ENCODE measurements at places on chromosomes 6 and 20. TPM values are rescaled to one million over a fixed set of nuclear protein-coding genes. Genes with fewer than 3 reads are reported as not detected.

Gene HLA-DPA1
- total RNA-seq = 69.6 TPM

Gene FAXC
- 0.32 TPM for total RNA-seq

Gene SIRPD
- total RNA-seq = 0.43 TPM

Gene LY6G6C
- total RNA-seq = not detected

Gene KCNK16
- not detected for total RNA-seq

Gene NOX3
- not detected for total RNA-seq

Gene WFDC5
- not detected for total RNA-seq

Gene CLVS2
- total RNA-seq = 0.08 TPM

Gene OR5V1
- total RNA-seq = not detected

Gene SSTR4
- total RNA-seq = not detected

DNA sequence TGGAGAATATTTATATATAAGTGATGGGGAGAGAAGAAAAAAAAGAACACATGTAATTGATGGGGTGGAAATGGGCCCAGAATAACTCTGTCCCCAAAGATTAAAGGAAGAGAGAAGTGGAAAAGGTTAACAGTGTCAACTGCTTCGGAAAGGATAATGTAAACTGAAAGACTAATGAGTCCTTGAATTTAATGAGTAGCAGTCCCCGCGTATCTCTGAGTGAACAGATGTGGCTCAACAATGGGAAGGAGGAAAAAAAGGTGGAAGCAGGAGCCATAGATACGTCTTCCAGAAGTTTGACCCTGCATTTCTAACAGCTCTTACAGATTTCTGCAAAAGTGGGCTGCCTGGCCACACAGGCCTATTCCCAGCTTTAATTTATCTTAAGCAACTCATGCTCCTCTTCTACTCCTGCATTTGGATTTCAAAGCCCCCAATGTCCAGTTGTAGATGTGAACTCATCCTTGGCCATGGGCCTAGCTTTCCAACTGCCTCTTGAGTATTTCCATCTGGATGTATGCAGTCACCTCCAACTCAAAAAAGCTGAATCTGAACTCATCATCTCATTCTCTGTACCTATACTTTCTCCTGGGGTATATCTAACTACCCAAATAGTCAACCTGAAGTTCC lies 61.3 kb downstream of the DST start:
- no peaks in the 10 kb centered on the region for H3K27me3 ChIP-seq
- no peak overlapping the region for H3K27ac ChIP-seq
- H3K36me3 ChIP-seq = no peaks in the 10 kb centered on the region
- DNase-seq = no peak
- H3K4me3 ChIP-seq = no peak overlapping the region

DNA sequence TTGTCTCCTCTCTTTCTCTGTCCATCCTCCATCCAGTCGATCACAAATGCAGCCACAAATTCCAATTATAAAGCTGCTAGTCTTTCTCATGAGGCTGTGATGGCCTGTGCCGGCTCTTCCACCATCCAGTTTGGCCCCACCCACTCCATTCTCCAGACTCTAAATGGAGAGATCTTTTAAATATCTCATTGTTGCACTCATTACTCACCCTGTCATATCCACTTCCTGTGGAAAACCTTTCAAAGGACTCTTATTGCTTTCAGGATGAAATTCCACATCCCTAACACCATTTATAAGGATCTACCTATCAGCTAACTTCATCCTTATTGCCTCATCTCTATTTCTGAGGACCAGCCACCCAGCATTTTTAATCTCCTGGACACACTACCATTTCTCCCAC lies 70.6 kb downstream of the NRN1 start:
- H3K4me3 ChIP-seq = no peak overlapping the region
- H3K36me3 ChIP-seq = no peaks in the 10 kb centered on the region
- no peak for DNase-seq
- H3K27ac ChIP-seq = no peak overlapping the region
- no peaks in the 10 kb centered on the region for H3K27me3 ChIP-seq
- H3K4me1 ChIP-seq = no peaks in the 10 kb centered on the region

DNA sequence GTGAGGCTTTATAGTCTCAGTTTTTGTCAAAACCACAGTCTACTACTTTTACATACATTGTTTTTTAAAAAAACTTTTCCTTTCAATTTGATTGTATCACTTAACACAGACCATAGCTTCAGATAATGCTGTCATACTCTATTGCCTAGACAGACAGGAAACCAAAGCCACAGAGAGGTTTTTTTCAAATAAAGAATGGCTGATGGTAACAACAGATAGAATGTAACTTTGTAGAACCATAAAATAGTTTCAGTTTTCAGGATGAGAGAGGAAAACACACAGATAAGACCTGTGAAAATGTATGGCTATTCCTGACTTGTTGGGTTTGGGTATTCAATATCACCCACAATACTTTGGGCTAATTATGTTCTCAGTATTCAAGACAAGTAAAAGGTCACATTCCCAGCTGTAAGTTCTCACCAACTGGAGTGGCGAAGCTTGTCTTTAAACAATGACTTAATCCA lies 94.0 kb downstream of the ADGRG6 start:
- H3K27ac ChIP-seq = no peak overlapping the region
- H3K36me3 ChIP-seq = no peaks in the 10 kb centered on the region
- H3K4me1 ChIP-seq = no peaks in the 10 kb centered on the region
- no peak for DNase-seq

- no peak overlapping the region for H3K27ac ChIP-seq
- H3K4me1 ChIP-seq = peaks cover 4% of the 10 kb centered on the region
- DNase-seq = no peak
- H3K36me3 ChIP-seq = peaks cover 70% of the 10 kb centered on the region
- H3K27me3 ChIP-seq = no peaks in the 10 kb centered on the region
- no peak overlapping the region for H3K4me3 ChIP-seq
Observed at GRCh38 chr6:157203312-157203744, 120.0 kb downstream of the TMEM242 start.

GRCh38 chr20:50312682-50313521 lies 122.3 kb downstream of the CEBPB start:
- H3K36me3 ChIP-seq = no peaks in the 10 kb centered on the region
- peaks cover 18% of the 10 kb centered on the region for H3K4me1 ChIP-seq
- H3K27me3 ChIP-seq = no peaks in the 10 kb centered on the region

DNA sequence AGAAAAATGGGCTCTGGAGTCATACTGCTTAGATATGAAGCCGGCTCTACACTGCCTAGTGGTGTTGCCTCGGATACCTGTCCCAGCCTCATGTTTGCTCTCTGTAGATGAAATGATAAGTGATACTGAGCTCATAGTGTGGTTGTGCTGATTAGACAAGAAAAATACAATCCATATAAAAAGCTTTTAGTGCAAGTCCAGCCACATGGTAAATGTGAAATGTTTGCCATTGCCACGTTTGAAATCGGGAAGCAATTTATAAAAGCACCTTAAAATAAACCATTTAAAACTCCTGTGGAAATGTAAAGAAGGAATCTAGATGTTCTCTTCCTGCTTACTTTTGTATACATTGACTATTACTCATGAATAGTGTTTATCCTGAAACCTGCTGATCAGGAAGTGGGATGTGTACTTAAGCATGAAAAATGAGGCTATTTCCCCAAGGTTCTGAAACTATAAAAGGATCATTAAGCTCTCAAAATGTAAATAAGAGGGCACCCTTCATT lies 13.1 kb upstream of the PBOV1 start:
- DNase-seq = peak; percentile 66
- H3K27ac ChIP-seq = no peak overlapping the region
- H3K36me3 ChIP-seq = no peaks in the 10 kb centered on the region

DNA sequence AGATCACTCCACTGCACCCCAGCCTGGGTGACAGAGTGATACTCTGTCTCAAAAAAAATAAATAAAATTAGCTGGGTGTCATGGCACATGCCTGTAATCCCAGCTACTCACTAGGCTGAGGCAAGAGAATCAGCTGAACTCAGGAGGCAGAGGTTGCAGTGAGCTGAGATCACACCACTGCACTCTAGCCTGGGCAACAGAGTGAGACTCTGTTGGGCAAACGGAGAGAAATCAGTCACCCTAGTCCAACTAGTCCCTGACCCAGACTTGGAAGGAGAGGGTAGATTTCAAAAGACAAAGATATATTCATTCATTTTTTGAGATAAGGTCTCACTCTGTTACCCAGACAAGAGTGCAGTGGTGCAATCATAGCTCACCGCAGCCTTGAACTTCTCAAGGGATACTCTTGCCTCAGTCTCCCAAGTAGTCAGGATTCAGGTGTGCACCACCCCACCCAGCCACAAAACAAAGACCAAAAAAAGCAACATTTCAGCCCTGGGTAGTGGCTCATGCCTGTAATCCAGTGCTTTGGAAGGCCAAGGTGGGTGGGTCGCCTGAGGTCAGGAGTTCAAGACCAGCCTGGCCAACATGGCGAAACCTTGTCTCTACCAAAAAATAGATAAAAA lies 26.2 kb upstream of the NCOA3 start:
- no peaks in the 10 kb centered on the region for H3K36me3 ChIP-seq
- no peak overlapping the region for H3K4me3 ChIP-seq
- no peak overlapping the region for H3K27ac ChIP-seq
- no peak for DNase-seq
- H3K27me3 ChIP-seq = no peaks in the 10 kb centered on the region

DNA sequence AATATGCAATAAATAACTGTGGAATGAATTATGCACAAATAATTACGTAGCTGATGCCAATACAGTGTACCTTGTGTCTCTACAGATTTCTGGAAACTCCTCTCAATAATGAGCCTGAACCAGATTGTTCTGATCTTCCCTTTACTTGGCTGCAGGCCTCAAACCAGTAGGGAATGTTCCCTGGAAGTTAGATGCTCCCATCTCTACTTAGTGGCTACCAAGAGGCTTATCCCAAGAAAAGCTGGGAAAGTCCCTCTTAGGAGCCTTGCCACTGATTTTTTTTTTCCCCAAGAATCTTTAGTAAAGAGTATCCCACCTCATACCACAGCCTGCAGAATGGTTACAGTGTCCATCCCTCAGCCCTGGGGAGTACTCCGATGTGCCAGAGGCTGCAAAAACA lies 702.1 kb downstream of the RFPL4B start:
- no peak for DNase-seq
- H3K4me3 ChIP-seq = no peak overlapping the region
- H3K36me3 ChIP-seq = no peaks in the 10 kb centered on the region

DNA sequence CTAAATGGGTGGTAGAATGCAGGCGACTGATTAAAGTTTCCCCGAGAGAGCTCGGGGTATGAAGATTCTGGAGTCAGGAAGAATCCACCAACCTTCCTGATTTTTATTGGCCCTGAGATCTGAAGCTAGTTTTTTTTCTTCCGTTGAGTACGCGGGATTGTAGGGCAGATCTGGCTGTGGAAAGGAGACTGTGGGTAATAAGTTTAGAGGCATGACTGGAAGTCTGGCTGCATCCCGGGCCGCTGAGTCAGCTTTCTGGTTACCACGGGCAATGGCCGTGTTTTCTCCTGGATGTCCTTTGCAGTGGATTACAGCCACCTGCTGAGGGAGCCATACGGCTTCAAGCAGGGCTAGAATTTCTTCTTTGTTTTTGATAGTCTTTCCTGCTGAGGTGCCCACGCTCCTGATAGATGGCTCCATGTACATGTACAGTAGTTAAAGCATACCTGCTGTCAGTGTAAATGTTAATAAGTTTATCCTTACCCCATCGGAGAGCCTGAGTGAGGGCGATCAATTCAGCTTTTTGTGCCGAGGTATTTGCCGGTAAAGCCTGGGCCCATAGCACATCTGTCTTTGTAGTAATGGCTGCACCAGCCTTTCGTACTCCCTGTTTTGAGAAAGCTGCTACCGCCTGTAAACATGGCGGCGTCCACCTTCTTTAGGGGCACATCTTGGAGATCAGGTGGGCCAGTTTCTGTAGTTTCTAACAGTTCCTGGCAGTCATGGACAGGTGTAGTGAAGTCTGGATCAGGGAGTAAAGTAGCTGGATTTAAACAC lies 154.0 kb downstream of the TRIM27 start:
- H3K27me3 ChIP-seq = peaks cover 92% of the 10 kb centered on the region
- no peak overlapping the region for H3K27ac ChIP-seq
- H3K4me1 ChIP-seq = no peaks in the 10 kb centered on the region
- H3K4me3 ChIP-seq = no peak overlapping the region

DNA sequence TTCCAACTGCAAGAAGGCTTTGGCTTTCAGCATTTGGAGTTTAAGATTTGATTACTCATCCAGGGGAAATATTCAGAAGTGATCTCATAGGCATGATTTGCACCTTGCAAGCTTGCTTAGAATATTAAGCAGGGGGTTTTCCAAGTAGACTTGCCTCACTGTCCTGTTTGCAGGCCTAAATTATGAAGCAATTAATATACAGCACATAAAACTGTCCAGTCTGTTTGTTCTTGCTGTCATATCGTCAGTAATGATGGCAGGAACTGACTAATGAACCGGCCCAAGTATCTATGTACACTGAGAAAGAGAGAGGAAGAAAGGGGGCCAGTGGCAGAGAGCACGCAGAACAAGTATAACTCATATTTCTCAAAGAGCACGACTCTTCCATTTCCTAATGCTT lies 212.5 kb upstream of the SUPT3H start:
- H3K27ac ChIP-seq = no peak overlapping the region
- H3K4me3 ChIP-seq = no peak overlapping the region
- DNase-seq = no peak
- H3K36me3 ChIP-seq = no peaks in the 10 kb centered on the region
- H3K4me1 ChIP-seq = no peaks in the 10 kb centered on the region

DNA sequence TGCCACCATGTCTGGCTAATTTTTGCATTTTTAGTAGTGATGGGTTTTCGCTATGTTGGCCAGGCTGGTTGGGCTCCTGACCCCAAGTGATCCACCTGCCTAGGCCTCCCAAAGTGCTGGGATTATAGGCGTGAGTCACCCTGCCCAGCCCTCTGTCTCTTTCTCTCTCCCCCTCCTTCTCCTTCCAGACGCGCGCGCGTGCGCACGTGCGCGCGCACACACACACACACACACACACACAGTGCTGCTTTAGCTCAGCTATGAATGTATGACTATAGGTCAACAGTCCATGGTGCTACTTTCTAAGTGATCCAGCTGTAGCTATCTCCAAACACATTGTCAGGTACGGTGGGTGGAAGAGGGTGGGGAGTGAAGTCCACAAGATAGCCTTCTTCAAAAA lies 449.5 kb downstream of the PHF3 start:
- H3K36me3 ChIP-seq = no peaks in the 10 kb centered on the region
- H3K4me3 ChIP-seq = no peak overlapping the region
- no peaks in the 10 kb centered on the region for H3K27me3 ChIP-seq
- H3K4me1 ChIP-seq = no peaks in the 10 kb centered on the region

- H3K4me1 ChIP-seq = no peaks in the 10 kb centered on the region
- H3K27ac ChIP-seq = no peak overlapping the region
- H3K27me3 ChIP-seq = no peaks in the 10 kb centered on the region
- H3K36me3 ChIP-seq = no peaks in the 10 kb centered on the region
Observed at GRCh38 chr20:61588411-61589385, 336.6 kb downstream of the CDH4 start.

DNA sequence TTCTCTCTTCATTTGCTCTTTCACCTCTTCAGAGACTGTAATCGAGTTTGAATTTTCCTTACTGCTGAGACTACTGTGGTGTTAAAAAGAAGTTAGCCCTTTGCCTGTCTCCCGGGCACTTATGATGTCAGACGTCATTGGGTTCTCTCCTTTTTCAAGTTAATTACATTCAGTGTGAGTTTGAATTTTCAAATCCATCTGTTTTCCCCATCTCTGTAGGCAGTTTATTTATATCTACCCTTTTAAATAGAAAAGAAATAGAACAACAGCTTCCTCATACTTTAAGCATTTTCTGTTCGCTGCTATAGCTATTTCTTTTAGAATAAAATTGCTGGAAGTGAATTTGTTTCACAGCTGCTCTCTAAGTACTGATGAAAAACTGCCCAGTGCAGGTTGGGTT lies 81.4 kb downstream of the MCHR2 start:
- H3K36me3 ChIP-seq = no peaks in the 10 kb centered on the region
- H3K4me3 ChIP-seq = no peak overlapping the region
- no peaks in the 10 kb centered on the region for H3K4me1 ChIP-seq
- H3K27ac ChIP-seq = no peak overlapping the region
- no peak for DNase-seq

- DNase-seq = no peak
- H3K36me3 ChIP-seq = no peaks in the 10 kb centered on the region
- no peak overlapping the region for H3K4me3 ChIP-seq
- peaks cover 23% of the 10 kb centered on the region for H3K4me1 ChIP-seq
Observed at GRCh38 chr6:139982195-139982594, 607.7 kb upstream of the CITED2 start.
